Mammary epithelial cell (primary cell): ENCODE measurements at places on chromosomes 13 and 19. TPM values are rescaled to one million over a fixed set of nuclear protein-coding genes. Genes with fewer than 3 reads are reported as not detected.

The OR7D2 gene
- polyA plus RNA-seq: not detected

The CATSPERD gene
- polyA plus RNA-seq: not detected

The RASAL3 gene
- polyA plus RNA-seq: not detected

The MAG gene
- polyA plus RNA-seq: not detected

The CD70 gene
- polyA plus RNA-seq: 28.9 TPM

The PGLYRP2 gene
- not detected for polyA plus RNA-seq

The SMAD9 gene
- 0.16 TPM for polyA plus RNA-seq

The RGCC gene
- polyA plus RNA-seq: 3.7 TPM

The ZNF530 gene
- 4.6 TPM for polyA plus RNA-seq

The FCAR gene
- not detected for polyA plus RNA-seq

The KCNRG gene
- polyA plus RNA-seq: 0.70 TPM

The NCAN gene
- polyA plus RNA-seq: not detected

The BRSK1 gene
- polyA plus RNA-seq: 0.27 TPM

The ZNF616 gene
- polyA plus RNA-seq: 3.0 TPM

The IZUMO1 gene
- 0.12 TPM for polyA plus RNA-seq

The SLC5A5 gene
- not detected for polyA plus RNA-seq

The URAD gene
- not detected for polyA plus RNA-seq
